Stimulated activated CD8-positive, alpha-beta memory T cell treated with anti-CD3 and anti-CD28 coated beads, Interleukin-15, amount 100 ng/mL, for 48 hours (primary cell): ENCODE measurements at places on chromosomes 5 and 9.

GRCh38 chr5:112978836-112979235 lies 2.2 kb downstream of the DCP2 start:
- no peak for DNase-seq

DNA sequence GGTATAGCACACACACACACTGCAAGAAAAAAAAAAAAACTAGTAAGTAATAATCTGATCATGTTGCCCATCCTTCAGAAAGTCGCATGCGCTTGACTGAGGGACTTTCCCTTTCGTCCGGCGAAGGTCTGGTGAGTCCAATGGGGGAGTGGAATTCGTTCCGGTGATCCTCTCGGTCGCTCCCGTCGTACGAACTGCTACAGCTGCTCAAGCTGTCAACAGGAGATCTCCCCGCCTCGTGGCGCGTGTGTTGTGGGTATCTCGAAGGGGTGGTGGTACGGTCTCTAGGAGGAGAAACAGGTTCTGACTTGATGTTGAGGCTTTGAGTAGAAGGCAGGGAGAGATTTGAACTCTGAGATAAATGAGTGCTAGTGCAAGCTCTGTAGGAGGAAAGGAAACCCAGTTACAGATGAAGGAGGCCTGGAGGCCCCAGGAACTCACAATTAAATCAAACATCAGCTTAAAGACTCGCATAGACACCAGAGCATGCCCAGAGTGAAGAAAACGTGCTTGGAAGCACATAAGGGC lies 160.4 kb downstream of the MEF2C start:
- no peak for DNase-seq

DNA sequence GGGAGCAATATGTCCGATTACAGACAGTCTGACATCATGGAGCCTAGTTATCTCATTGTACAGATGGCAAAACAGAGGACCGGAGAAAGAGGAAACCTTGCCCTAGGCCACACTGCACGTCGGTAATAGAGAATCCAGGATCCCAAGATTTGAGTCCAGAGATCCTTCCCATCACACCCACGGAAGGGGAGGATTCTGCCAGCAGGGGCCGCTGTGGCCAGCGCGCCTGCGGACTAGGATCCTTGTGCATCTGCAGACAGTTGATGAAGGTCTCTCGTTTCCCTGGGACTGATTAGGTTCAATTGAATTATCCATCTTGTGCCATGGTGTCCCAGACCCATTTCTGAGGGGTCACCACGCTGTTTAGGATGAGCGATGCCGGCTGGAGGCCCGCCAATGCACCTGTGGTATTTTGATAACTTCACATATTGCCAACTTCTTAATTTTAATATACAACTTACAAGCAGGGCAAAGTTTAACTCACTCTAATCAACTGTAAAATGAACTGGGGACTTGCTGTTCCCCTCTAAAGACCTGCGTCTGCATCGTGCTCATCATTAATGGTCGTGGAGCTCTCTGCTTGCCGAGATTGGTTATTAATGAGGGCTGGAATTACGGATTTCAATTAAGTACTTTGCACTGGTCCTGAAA lies 592.7 kb upstream of the BRINP1 start:
- DNase-seq: no peak

DNA sequence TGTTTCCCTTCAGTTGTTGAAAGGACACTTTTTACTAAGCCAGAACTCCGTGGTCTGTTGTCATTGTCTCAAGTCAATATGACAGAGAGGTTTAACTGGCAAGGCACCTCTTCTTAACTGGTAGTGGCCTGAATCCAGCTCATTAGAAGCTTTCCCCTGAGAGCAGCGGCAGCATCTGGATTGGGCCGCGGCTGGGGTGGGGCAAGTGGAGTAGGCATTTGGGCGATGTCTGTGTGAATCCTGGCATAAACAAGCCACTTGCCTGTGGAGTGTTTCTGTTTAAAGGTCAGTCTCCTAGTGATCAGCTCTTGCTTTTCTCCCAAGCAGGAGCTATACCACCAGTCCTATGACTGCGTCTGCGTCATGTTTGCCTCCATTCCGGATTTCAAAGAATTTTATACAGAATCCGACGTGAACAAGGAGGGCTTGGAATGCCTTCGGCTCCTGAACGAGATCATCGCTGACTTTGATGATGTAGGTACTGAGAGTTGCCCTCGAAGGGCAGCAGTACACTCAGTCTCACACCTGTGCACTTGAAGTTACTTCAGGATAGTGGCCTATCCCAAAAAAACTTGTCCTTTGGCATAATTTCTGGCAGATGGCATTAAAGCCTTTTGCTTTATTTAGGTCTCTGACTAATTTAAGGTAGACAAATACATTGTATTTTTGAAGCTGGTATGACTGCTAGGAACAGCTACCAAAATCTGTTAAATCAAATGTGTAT lies 48.9 kb downstream of the CFAP90 start:
- no peak for DNase-seq

DNA sequence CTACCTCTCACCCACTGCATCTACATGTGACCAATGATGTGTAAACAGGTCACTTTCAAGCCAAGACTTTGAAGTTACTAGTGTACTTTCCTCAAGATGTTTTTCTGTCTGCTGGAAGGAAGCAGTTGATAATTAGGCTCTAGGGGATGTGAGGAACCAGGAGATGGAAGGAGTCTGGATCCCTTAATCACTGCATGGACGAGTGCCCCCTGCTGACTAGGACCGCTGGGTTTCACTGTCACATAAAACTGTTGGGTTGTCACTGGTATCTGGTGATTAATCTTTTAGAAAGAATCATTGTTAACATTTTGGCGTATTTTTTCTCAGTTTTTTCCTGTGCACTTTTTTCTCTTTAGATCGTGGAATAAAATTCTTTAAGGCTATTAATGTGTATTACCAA lies 79.5 kb downstream of the SREK1 start:
- DNase-seq: no peak

DNA sequence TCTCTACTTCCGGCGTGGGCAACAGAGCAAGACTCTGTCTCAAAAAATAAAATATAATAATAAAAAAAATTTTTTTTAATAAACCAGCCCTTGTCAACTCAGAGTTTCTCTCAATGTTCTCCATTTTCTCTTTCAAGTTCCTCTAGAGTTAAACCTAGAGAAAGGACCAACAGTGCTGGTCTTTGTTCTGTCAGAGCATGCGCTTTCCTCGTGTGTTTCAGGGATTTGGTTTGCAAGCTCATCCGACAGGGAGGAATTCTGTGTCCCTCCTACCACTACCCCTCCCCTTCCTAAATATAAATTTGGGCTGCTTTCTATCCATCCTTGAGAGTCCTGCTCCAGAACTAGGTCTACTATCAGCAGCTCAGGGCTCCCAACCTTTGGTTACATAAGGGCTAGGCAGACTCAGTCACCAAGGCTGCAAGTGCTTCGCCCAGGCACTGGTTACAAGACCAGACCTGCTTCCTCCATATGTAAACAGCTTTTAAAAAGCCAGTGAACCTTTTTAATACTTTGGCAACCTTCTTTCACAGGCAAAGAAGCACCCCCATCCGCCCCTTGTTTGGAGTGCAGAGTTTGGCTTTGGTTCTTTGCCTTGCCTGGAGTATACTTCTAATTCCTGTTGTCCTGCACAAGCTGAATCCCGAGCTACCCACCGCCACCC lies 13.5 kb downstream of the SETX start:
- DNase-seq: no peak

- no peak for DNase-seq
Measured at GRCh38 chr5:157997991-157998504, 139.1 kb upstream of the CLINT1 start.

DNA sequence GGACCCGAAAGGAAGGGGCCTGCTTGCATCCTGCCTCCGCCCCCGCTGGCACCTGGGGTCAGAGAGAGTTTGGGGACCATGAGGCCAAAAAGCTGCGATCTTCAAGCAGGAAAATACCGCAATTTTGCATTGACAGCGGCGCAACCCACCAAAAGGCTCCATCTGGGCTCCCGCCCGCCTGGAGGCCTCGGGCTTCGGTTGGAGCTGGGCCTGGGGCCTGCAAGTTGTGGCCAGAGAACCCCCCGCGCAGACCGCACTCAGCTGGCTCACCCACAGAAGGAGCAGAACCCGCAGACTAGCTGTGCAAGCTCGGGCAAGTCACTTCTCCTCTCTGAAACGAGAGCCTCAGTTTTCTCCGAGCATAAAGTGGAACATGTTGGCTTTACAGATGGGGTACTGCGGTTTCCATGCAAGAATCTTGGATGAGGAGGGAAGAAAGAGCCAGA lies 1.3 kb downstream of the NR5A1 start:
- DNase-seq: no peak

DNA sequence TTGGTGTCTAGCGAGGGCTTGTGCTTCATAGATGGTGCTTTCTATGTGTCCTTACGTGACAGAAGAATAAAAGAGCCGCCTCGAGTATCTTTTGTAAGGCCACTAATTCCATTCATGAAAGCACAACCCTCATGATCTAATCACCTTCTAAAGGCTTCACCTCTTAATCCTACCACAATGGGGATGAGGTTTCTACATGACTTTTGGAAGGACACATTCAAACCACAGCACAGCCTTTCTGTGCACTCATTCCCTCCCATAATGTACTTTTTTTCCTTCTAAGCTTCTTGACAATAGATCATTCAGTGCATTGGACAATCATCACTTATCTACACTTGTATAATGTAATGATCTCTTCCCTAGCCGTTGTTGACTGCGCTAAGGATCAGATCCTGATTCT lies 774.8 kb downstream of the BRINP1 start:
- DNase-seq: no peak

- no peak for DNase-seq
Measured at GRCh38 chr9:24416136-24416535, 129.6 kb downstream of the IZUMO3 start.

DNA sequence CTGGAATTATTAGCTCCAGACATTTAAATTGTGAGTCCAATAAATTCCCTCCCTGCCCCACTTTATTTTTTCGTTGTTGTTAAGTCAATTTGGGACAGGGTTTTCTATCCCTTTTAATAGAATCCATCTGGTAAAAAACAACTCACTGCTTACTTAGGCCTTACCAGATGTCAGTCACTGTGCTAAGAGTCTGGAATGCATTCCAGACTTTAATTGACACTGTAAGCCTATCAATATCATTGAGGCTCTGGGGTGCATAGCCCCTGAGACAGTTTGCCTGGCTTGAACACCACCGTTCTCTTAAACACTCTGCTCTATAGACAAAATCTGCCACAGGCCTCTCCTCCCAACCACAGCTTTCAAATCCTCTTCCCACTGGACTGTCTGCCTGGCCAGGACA lies 175.9 kb downstream of the NSG2 start:
- no peak for DNase-seq

GRCh38 chr5:135192351-135192750 lies 158.3 kb upstream of the PITX1 start:
- DNase-seq: no peak

- no peak for DNase-seq
Measured at GRCh38 chr9:30773427-30773826, 1611.0 kb upstream of the ACO1 start.

GRCh38 chr9:101578378-101578777 lies 16.4 kb downstream of the PPP3R2 start:
- DNase-seq: no peak

DNA sequence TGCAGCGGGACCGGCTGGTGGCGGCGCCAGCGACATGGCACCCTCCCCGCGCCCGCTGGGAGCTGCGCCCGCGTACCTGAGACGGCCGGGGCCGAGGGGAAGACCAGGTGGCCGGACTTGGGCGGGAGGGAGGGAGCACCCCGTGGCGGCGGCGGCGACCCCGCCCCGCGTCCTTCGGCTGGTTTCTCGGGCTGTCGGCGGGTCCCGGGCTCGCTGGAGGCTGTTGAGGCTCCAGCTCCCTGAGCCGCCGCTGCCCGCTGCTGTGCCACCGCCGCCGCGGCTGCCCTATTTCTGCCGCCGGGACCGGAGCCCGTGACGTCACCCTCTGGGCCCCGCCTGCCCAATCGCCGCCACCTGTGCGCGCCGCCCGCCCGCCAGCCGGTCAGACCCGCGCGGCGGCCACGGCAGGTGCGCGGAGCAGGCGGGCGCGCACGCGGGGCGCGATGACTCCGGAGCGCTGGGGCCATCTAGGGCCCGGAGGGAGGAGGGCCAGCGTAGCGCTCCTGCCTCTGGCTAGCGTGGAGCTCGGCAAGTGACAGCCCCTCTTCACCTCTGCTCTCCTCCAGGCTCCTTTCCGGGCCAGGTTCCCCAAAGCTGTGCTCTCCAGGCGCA lies at the start of gene FSTL4:
Gene FSTL4, minus strand, starts transcription at position 293 of the 612 bp plus-strand sequence.
- DNase-seq: peak; percentile 14

GRCh38 chr5:88646866-88647265 lies 236.1 kb downstream of the MEF2C start:
- DNase-seq: no peak

DNA sequence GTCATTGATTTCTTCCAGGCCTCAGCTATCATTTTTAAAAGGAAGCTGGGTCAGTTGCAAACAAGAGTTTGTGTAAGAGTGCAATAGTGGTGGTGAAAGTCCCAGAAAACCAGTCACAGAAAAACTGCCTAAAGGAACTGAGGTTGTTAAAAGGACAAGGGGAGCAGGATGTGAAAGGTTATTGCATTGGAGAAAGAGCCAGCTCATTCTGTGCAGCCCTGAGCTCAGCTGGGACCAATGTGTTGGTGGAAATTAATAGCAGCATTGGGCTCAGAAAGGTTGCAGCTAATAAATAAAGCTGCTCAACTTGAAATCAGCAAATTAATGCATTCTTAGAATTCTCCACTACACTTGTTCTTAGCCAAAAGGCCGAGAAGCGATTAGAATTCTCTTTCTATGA lies 34.9 kb downstream of the NREP start:
- DNase-seq: no peak

DNA sequence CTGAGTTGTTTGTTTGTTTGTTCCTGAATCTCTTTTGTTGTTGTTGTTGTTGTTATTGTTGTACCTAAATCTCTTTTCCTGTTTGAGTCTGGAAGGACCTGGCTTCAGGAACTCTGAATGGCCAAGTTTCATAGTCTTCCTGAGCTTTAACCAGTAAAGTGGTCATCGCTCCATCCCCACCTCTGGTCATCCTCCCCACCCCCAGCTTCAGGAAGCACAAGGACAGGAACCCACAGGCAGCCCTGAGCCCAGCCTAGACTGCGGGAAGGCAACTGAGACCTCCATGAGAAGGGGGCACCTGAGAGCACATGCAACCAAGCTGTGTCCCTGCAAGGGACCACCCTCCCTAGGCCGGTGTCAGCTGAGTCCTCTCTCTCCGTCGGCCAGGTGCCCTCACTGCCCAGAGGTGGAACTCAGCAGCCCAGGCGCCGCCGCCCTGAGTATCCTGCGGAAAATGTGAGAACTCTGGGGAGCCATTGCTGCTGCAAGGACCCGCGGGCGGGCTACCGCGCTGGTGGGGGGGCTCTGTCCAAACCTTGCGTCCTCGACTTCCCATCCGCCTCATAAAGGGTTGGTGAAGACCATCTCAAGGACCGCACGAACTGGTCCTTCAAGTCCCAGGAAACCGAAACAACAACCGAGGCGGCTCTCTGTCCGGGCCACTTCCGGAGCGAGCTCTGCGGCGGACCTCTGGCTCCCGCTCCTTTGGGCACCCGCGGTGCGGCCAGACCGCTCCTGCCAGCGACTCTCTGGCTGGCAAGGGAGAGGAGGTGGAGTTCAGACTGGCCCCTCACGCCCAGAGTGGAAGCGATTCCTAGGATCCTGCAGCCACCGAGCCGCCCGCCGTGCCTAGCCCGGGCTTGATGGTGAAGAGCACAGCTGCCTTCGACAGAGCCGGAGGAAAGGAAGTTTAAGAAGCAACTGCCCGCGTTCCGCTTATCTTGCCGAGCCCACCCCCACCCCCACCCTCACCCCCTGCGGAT lies 4.2 kb downstream of the BARX1 start:
- no peak for DNase-seq

- no peak for DNase-seq
Measured at GRCh38 chr5:116378007-116378776, 196.4 kb downstream of the SEMA6A start.

- DNase-seq: no peak
Measured at GRCh38 chr5:34731435-34732232, 75.5 kb downstream of the RAI14 start.

GRCh38 chr9:108219664-108220063 lies 636.1 kb downstream of the ACTL7B start:
- no peak for DNase-seq
